Activated CD4-positive, alpha-beta T cell treated with anti-CD3 and anti-CD28 coated beads, Interleukin-2, amount 50 U/mL, for 16 hours (primary cell): ENCODE measurements at places on chromosomes 3 and 15.
A peak's percentile ranks its signal among the peaks of the same experiment; 100 is the strongest.

DNA sequence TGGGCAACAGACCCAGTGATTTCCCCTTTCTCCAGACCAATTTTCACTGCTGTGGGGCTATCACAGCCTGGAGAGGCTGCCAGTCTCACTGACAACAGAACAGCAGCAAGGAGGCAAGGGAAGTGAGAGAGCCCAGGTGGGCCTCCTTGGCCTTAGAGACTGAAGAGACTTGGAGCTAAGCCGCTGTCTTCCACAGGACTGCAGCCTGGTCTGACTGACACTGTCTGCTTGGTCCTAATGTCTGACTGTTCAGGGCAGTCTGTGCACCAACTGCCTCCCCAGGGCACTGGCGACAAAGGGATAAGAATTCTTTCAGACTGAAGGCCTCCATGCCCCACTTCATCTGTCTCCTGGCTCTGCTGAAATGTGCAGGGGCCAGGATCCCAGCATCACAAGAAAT lies 11.5 kb downstream of the POMGNT2 start:
- no peak for DNase-seq

- no peak for DNase-seq
Measured at GRCh38 chr15:51156957-51157356, 62.3 kb upstream of the TNFAIP8L3 start.

GRCh38 chr3:118447339-118447738 lies 587.3 kb downstream of the IGSF11 start:
- no peak for DNase-seq

DNA sequence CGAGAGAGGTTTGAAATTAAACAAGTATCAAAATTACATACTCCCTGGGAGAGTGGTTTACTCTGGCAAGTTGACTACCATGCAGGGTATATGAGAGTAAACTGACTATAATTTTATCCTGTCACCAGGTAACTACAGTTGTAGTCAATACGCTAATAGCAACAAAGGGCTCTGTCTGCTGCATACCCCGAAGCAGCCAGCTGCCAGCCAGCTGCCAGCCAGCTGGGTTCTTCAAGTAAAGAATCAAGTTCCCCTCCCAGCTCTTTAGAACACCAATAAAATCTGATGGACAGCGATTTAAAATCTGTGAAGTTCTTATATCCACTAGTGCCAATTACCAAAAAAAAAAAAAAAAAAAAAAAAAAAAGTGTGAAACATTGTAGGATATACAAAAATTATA lies 417.7 kb upstream of the CFAP20DC start:
- DNase-seq: no peak

DNA sequence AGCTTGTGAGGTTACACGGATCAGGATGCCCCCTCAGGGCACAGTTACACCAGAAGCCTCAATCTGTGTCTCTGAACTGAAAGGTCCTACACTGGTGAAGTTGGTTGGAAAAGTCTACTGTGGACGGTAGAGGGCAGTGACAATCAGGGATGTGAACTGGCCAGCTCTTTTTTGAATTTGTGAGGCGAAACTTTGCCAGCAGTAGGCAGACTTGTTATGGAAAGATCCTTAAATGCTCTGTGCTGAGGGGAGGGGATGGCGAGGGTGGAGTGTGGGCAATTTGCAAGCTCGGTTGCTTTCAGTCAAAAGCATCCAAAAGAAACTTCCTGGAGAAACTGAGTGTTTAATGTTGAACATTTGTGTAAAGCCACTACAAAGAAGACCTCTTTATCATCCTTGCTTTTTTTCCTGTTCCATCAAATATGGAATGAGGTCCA lies 127.4 kb upstream of the ABHD17C start:
- DNase-seq: peak; percentile 37

GRCh38 chr15:91357011-91357410 lies 257.0 kb downstream of the SV2B start:
- DNase-seq: no peak

GRCh38 chr3:17542591-17542990 lies 199.8 kb downstream of the TBC1D5 start:
- DNase-seq: no peak

GRCh38 chr3:192899540-192899982 lies 18.1 kb downstream of the MB21D2 start:
- DNase-seq: peak; percentile 55

GRCh38 chr15:41513506-41514227 lies at the start of gene LTK:
Gene LTK (minus strand): TSS chr15:41513827. CDS start chr15:41513709, 118 bp downstream.
- no peak for DNase-seq

- no peak for DNase-seq
Measured at GRCh38 chr3:73602170-73602569, 22.6 kb downstream of the PDZRN3 start.

- no peak for DNase-seq
Measured at GRCh38 chr3:167837466-167837865, 101.9 kb downstream of the SERPINI1 start.

DNA sequence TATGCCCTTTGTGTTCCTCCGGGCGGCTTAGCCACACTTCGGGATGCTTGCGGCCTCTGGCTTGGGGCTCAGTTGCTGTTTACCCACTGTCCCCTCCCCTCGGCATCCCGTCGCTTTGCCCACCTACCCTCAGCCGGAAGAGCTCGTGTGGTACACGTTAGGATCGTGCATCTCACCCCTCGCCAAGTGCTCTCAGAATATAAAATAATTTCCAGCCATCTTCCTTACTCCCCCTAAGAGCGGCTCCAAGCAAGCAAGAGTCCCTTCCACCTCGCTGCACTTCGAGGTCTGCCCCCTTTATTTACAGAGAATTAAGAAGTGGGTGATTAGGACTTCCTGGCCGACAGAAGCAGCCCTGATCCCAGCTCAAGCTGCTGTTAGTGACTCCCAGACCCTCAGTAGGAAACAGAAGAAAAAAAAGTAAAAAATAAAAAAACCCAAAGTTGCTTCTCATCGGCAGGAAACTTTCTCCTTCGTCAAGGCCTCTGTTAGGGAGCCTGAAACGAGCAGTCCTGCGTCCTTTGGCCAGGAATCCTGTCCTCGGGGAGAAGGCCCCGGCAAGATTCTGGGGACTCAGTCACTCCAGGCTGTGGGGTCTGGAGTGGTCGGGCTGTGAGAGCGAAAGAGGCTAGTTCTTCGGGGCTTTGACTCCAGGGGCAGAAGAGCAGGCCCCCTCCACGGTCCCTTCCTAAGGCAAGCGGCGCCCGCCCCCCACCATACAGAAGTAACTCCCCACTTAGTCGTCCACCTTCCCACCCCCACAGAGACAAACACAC lies 3.0 kb downstream of the MEIS2 start:
- DNase-seq: no peak

DNA sequence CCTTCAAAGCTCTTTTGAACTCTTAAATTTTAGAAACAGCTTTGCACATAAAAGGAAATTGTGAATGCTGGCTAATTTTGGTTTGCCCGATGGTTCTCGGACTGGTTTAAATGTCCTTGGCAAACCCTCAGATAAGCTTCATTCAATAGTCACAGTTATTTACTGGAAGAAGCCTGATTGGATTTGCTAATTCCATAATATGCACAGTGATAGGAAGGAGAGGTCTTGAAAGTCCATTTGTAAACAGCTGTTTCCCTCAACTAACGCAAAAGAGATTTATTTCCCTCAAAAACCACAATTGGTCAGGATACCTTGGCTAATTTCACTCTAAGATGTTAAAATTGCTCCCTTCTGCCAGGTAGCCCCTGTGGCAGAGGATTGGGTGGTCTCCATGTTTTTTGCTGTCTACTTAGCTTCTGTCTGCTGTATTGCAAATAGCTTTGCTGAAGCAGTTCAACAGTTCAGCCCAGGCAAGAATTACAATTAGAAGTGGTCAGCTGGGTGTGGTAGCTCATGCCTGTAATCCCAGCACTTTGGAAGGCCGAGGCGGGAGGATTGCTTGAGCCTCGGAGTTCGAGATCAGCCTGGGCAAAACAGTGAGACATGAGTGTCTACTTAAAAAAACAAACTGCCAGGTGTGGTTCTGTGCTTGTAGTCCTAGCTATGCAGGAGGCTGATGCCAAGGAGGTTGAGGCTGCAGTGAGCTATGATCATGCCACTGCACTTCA lies 30.6 kb upstream of the PROK2 start:
- DNase-seq: no peak

DNA sequence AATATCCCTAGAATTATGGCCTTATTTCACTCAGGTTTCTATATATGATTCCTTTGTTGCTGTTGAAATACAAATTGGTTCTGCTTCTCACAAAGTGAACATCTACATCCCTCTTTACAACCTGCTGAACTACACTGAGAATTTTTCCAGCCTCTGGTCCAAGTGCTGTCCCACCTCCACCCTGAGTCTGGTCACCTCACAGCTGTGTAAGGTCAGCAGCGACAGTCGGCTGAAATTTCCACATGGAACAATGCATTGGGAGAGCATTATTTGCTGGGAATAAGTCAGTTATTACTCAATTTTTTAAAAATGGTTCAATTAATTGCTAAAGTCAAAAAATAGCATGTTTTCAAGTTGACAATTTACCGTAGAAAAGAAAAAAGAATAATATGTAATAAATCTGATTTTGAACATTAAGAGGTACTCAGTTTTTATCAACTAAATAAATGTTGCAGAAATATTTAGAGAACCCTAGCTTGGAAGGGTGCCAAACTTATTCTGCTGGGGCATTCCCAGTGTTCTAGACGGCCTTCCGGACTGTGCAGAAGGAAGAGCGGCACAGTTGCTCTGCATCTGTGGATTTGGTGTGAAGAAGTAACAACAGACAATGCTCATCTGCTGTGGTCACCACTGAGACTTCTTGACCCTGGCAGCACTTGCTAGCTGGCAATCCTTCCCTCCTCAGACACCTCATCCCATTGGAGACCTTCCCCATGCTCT lies 1.8 kb downstream of the HCLS1 start:
- no peak for DNase-seq

GRCh38 chr3:196377321-196377720 lies 39.1 kb upstream of the TM4SF19 start:
- DNase-seq: no peak

DNA sequence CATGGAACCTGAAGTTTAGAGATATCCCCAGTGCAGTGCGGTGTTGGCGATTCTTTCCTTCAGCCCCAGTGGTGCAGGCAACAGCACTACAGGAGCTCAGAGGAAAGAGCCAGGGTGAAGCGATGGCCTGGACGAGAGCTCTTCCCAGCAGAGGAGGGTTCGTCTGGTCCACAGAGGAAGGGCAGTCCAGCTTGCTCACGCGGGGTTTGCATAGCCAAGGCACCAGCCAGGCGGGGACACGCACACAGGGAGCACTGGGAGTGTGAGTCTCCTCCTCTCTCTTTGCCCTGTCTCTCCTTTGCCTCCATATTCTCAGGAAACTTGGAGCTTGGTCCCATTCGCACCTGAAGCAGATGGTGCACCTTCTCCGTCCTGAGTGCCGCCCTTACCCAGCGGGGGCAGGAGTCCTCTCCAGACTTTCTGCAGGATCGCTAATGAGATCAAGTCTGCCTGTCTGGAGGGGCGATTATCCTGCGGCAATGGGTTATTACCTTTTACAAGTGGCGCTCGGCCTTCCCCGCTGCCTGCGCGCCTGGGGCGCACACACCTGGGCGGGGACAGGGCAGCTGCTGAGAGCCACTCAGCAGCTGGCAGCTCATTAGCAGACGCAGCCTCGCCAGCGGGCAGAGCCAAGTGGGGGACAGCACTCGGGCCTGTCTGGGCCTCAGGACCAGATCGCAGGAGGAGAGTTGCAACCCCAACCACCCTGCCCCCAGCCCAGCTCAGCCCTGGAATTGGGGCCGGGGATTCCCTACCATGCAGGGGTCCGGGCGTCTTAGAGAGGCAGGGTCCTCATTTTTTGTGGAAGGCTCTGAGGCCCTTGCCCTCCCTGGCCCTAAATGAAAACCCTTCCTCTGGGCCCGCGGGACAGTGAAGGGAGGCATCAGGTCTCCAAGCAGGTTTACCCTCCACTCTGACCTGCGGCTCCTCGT lies 119.0 kb upstream of the MEF2A start:
- no peak for DNase-seq

DNA sequence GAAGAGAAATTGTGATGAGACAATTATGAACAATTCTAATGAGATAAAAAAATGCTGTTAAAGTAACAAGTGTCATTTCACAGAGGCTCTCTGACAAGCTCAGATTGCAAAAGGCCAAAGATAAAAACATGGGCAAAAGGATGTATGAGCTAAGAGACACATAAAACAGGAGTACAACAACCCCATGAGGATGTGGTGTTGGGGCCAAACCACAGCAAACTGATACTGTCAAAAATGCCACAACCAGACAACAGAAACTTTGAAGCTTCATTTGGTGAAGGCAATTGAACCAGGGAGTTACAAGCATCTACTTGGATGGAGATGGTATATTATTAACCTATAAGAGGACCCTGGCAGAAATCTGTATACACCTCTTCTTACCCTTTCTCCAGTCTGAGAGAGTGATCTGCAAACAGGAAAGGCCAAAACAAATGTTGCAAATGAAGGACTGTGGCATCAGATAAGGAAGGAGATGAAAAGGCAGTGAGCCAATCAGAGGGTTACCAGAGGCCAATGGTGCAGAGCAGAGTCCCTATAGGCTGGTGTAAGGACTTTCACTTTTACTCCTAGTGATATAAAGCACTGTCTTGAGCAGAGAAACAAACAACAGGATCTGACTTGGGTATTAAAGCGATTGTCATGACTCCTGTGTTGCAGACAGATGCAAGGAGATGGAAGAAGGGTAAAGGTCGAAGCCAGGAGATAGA lies 659.0 kb downstream of the NTRK3 start:
- DNase-seq: peak; percentile 37

DNA sequence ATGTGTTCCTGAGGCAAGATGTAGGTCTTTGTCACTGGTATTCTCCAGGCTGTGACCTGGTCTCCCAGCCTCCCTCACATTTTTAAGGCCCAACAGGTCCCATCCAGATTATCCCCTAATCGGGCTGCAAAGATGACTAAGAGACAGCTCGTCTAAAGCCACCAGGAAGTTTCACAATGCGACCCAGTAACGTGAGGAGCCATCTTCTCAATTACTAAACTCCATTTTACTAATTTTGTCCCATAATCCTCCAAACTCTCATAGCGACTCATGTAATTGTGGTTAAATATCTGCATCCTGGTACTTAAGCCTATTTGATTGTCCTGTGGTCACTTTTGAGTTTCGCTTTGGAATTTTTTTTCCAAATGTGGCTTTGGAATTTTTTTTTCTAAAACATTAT lies 8.7 kb upstream of the PLA2G4F start:
- no peak for DNase-seq

GRCh38 chr3:66496301-66496700 lies 4.5 kb downstream of the LRIG1 start:
- no peak for DNase-seq

- no peak for DNase-seq
Measured at GRCh38 chr3:131907796-131908195, 127.0 kb downstream of the CPNE4 start.

DNA sequence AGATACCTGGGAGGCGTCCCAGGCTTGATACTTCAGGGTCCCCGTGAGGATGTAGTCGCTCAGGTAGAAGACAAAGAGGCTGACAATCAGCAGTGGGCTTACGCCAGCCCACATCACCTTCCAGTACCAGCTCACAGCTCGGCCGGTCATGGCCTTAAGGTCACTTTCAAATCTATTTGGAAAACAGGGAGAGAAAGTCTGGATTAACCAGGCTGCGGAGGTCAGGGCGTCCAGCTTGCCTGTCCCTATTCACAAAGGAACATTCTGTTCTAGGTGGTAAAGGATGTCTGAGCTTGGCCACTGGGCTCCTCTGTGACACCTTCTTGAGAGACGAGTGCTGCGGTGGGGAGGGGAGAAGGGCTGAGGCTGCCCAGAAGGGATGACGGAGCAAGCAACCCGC lies 36.5 kb downstream of the SLC6A20 start:
- no peak for DNase-seq
